ENCODE measurements at places on chromosomes 3 and 15.

- no peak for DNase-seq
Observed at GRCh38 chr3:172856795-172857742, 106.5 kb downstream of the ECT2 start.

DNA sequence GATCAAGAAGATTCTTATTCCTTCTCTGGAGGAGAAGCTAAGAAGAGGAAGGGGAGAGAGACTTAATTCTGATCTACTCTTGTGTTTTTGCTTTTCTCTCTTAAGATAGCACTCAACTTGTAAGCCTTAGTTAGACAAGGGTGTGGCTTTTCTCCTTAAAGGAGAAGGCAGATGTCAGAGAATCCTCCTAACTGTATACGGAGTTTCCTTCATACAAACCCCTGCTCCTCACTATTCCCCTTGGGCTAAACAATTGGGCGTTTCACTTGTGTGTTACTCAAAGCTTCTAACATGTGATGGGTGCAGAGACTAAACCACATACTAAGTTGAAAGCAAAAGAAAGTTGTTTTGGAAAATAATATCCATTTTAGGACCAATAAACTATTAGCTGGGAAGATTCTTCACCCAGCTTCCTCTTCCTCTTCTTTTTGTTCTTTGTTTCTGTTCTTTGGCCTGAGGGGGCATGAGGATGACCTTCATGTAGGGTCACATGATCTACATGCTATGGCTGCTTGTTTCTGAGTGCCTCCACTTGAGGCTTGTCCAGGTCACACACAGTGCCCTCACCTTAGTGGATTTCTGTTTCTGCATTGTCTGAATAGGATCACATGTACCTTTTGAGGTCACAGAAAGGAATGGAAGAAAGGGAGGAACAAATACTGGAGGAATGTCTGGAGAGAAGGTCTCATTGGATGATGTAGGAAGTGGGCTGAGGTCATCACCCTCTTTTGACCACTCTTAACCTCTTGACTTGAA lies 14.6 kb downstream of the SPINK8 start:
- no peak for DNase-seq

DNA sequence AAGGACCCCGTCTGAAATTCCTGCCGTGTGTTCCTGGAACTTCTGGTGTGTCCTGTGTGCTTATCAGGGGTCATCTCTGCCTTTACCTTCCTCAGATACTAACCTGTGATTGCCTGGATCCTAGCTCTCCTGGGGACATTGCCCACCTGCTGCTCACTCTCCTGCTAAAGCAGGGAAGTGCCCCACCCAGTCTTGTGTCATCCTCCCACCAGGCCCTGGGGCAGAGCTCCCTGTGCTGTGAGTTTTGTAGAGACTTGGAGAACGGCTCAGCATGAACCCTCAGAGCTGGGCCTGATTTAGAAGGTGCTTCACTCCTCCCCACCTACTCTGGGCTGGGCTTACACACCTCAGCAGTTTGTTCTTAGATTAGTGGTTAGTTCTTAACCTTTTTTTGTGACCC lies 3.8 kb upstream of the TMEM44 start:
- DNase-seq: no peak

DNA sequence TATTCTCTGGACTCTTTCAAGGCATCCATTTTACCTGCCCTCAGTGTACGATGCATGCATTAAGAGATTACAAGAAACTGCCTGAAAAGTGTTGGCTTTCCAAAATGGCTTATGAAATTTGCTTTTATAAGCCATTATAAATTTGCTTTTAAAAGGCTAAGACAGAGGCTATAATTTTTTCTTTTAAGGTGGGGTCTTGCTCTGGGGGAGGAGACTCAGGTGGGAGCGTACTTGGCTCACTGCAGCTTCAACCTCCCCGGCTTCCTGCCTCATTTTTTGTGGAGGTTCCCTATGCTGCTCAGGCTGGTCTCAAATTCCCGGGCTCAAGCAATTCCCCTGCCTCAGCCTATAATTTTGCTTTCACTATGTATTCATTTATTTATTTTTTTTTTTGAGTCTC lies 17.6 kb downstream of the TRA2B start:
- DNase-seq: no peak

- no peak for DNase-seq
Observed at GRCh38 chr15:76056931-76057330, 2.9 kb upstream of the TMEM266 start.

GRCh38 chr3:137347132-137347531 lies 389.3 kb downstream of the IL20RB start:
- no peak for DNase-seq

DNA sequence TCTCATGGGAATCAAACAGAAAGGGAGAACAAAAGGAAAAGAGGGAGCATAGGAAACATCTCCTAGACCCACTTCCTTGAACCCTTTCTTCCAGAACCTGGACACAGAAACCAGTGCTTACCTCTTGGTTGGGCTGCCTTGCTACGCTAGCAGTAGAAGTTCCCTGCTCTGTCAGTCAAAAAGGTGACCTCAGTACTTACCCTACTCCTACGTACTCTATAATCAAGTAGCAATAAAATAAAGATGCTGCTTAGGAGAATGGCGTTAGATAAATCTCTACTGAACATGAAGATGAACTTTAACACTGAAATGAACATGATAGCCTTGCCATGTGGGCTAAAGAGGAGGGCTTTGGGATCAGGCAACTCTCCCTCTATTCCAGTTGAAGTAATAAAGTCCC lies 7.4 kb downstream of the VEPH1 start:
- DNase-seq: no peak

- DNase-seq: no peak
Observed at GRCh38 chr3:61030469-61031035, 220.7 kb downstream of the FHIT start.

- DNase-seq: no peak
Observed at GRCh38 chr3:170154084-170154483, 27.4 kb downstream of the PHC3 start.

- no peak for DNase-seq
Observed at GRCh38 chr15:60933900-60934885, 294.9 kb downstream of the RORA start.

DNA sequence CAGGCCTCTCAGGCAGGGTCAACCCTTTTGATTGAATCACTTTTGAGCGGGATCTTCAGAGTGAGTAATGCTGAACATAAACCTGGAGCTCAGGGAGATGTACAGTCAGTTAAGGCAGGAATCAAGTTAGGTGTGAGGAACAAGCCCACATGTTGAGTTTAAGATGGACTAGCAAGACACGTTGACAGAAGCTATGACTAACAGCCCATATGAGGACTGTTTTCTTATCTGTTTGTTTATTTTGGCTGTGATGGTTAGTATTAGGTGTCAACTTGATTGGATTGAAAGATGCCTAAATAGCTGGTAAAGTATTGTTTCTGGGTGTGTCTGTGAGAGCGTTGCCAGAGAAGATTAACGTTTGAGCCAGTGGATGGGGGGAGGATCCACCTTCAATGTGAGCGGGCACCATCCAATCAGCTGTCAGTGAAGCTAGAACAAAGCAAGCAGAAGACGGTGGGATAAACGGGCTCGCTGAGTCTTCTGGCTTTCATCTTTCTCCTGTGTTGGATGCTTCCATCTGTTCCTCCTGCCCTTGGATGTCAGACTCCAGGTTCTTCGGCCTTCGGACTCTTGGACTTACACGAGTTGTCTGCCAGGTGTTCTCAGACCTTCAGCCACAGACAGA lies 232.3 kb upstream of the STAC start:
- no peak for DNase-seq

DNA sequence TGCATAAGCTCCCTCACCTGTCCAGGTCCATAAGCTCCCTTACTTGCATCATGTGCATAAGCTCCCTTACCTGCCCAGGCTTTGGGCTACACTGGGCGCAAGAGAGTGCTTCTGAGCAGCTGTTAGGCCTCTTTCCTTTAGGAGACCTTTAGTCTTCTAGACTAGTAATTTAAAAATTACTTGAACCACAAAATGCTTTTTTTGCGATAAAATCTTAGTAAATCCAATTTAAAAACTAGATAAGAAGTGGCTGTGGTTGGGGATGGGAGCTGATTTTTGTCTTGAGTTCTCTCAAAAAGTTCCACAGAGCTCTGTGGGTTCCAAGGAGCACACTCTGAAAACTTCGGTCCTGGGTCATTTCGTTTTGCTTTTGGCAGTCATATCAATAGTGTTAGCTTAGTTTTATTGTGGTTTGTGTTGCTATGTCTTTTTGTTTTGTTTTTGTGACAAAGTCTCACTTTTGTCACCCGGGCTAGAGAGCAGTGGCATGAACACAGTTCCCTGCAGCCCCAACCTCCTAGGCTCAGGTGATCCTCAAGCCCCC lies 6.7 kb downstream of the CEMIP start:
- DNase-seq: no peak

DNA sequence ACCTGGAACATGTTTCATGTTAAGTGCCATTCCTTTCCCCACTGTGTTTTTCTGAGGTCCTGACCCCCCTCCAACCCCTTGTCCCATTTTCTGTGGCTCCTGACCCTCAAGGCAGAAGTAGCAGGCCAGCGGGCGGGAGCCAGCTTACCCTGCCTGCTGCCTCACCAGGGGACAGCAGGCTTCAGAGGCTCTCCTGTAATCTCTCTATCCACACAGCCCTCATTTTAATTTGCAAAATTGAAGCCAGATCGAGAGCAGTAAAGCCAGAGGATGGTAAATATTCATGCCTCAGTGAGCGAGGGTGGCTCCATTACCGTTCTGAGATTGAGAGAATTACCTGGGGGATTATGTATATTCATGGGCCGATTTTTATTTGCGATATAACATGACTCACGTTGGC lies 147.6 kb downstream of the DNAJB8 start:
- DNase-seq: no peak

DNA sequence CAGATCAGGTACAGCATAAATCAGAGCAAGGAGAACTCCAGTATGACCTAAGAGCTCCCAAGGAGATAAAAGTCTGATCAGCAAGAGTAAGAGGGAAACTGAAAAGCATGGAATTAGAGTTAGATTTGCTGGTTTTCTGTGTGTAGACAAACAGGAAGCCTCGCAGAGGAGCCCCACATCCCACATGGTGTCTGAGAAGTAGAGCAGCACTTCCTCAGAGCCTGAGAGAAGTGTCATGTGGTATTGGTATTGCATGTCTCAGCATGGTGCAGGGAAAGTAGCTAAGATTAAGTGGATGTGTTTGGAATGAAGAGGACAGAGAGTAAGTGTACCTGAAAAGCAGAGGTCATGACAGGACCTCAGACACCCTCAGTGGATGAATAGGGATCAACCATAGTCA lies 175.4 kb upstream of the GBE1 start:
- DNase-seq: no peak

- no peak for DNase-seq
Observed at GRCh38 chr3:196707566-196707965, 4.5 kb downstream of the CEP19 start.

- peak; percentile 89 for DNase-seq
Observed at GRCh38 chr3:49689046-49689907, at the start of the genes MST1 and RNF123. Gene MST1, minus strand, starts transcription at chr3:49689474. Its CDS starts 783 bp downstream, at chr3:49688691. Gene RNF123, plus strand, starts transcription at chr3:49689557. Its CDS starts 1,609 bp downstream, at chr3:49691166.

DNA sequence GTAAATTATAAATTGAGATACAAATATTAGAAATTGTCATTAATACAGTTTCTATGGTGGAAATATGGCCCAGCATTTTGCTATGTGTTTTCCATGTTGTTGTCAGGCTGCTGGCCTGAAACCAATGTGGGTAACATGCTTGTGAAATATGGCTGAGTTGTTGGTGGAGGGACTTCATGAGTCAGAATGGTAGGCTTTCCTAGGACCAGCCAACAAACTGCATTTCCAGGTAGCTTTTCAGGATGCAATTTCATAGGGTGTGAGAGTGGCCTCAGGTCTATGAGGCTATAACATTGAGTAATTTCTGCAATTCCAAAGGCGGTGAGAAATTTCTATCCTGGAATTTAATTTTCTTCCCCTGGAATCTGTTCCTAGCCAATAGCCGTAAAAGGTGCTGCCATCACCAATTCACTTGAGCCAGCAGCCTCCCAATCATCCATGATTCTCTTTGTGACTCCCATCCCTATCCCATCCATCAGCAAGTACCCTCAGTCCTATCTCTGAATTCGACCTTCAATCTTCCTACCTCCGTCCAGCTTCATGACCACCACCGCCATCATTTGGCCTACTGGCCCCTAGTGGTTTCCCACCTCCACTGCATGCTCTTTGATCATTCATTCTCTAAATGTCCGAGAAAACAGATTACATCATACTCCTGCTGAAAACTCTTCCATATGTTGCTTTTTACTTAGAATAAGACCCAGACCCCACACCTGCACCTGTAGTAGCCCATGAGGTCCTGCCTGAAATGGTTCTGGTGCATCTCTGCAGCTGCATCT lies 276.6 kb upstream of the CFAP20DC start:
- no peak for DNase-seq

GRCh38 chr15:77904436-77904821 lies 173.1 kb downstream of the TBC1D2B start:
- no peak for DNase-seq

DNA sequence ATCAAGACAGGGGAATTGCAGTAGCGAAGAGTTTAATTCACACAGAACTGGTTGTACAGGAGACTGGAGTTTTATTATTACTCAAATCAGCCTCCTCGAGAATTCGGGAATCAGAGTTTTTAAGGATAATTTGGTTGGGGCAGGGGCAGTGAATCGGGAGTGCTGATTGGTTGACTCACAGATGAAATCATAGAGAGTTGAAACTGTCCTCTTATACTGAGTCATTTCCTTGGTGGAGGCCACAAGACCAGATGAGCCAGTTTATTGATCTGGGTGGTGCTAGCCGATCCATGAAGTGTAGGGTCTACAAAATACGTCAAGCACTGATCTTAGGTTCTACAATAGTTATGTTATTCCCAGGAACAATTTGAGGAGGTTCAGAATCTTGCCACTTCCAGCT lies 5.3 kb upstream of the ZNF770 start:
- no peak for DNase-seq

DNA sequence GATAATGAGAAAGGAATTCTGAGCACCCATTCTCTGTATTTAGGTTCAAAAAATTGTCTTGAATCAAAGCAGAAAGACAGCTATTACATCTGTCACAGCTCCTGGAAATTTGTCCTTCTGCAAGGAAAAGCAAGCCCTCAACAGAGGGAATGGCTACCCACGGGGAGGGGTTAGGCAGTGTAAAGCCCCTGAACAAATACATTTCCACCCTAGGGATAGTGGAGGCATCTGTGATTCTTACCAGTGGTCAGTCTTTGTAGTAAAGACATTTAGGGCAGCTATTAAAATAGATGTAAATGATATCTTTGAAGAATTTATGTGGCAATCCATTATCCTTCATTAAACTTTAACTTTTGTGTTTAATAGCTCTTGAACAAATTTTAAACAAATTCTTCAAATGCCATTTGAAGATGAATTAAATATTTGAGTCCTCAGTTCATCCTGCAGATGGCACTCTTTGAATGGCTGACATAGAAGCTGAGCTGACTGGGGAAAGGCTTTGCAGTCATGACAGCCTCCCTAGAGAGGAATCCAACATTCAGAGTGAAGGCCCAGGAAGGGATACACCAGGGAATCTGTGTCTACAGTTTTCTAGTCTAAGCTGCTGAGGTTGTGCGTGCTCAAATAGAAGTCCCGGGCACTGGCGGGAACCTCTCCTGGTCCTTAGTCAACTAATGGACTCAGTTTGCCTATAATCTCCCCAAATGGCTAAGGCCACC lies 359.7 kb upstream of the ROPN1 start:
- no peak for DNase-seq

- DNase-seq: no peak
Observed at GRCh38 chr15:25055356-25056068, 100.7 kb downstream of the SNRPN start.

Data from stimulated activated CD4-positive, alpha-beta T cell treated with anti-CD3 and anti-CD28 coated beads, Interleukin-1b, Interleukin-23, amount 100 ng/mL, for 24 hours (primary cell).